ENCODE measurements at places on chromosomes 4 and X.

DNA sequence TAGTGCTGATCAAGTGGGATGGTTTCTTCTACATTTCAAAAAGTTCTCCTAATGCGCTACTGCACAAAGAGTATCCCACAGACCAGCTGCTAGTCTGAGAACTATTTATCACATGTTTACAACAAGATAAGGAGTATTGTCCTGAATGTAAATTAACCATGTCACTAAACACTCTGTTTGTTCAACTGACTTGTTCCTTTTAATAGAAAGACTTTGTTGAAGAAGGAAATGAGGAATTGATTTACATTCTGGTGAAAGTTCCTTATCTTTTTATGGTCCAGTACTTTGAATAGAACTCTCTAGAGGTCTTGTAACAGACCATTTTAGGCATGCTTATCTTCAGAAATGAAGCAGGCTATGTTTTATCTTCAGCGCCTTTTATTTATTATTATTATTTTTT is 67.3 kb upstream of the IL13RA1 start:
- no peak for DNase-seq

DNA sequence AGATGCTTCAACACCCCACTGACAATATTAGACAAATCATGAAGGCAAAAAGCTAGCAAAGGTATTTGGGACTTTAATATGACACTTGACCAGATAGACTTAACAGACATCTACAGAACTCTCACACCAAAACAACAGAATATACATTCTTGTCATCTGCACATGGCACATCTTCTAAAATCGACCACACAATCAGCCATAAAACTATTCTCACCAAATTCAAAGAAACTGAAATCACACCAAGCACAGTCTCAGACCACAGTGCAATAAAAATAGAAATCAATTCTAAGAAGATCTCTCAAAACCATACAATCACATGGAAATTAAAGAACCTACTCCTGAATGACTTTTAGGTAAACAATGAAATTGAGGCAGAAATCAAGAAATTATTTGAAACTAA is 340.8 kb downstream of the PPP1R2C start:
- no peak for DNase-seq

GRCh38 chr4:67727124-67727850 is 26.3 kb upstream of the UBA6 start:
- no peak for DNase-seq

- DNase-seq, result no peak
These were observed 78.8 kb downstream of the PDGFC start for GRCh38 chr4:156892805-156893204.

- no peak for DNase-seq
These were observed 150.4 kb downstream of the SOWAHB start for GRCh38 chr4:76747563-76747962.

DNA sequence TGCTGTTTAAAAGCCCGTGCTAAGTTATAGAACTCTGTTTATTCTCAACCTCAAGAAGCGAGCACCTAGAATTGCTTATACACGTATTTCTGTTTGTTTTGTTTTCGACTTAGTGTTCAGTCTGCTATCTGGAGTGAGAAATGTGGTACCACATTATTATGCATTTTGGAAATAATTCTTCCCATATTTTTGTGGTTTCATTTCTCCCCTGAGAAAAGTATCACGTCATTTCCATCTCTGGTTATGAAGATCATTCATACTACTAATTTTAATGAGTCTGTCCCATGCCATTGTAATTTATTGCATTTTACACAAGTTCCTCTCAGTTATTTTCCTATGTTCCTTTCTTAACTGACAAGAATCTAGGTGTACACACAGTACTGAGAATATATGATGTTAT is 186.0 kb downstream of the DCHS2 start:
- DNase-seq, result no peak

DNA sequence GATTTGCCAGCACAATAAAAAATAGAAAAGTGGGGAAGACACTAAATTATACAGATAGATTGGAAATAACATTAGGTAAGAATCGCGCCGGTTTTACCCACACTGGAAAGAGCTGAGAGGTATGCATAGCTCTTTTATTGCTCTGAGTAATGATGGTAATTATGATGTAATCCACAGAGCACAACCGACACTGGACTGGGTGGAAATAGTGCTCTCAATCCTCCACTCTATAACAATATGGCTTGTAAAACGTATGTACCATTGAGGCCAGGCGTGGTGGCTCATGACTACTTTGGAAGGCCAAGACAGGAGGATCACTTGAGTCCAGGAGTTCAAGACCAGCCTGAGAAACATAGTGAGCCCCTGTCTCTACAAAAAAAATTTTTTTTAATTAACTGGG is 104.3 kb upstream of the RAPGEF2 start:
- DNase-seq, result no peak

DNA sequence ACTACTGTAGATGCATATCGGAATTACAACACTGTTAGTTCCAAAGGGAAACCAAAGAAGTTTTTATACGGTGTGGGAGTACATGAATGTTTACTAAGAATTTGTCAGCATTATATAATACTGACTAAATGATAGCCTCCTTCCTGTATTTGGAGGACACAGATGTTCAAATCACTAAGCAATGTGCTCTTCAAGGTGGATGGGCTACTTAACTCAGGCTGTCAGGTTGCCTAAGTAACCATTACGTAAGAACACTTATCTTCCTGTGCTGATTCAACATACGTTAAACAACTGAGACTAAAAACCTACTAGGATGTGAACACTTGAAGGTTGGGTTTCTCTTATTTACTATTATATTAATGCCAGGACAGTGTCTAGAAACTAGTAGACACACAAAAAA is 81.9 kb upstream of the HPGD start:
- no peak for DNase-seq

GRCh38 chr4:115126491-115126890 is 13.1 kb upstream of the NDST4 start:
- no peak for DNase-seq

DNA sequence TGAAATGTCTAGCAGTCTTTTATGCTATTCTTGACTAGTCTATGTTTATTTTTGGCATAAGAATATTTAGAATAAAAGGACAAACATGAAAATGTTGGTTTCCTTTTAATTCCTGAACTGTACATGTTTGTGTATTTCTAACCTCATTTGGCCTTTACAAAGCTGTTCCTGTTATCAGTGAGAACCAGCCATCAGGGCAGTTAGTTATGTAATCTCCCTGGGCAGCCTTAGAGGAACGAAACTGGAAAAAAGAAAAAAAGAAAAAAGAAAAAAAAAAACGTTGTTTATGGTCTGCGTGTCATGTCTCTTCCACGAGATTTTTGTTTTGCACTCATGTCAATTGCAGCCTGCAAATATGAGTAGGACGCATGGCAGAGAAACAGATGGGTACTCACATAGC is 193.7 kb downstream of the MAGEB5 start:
- no peak for DNase-seq

GRCh38 chrX:127085939-127086338 is 266.4 kb downstream of the PRR32 start:
- no peak for DNase-seq

DNA sequence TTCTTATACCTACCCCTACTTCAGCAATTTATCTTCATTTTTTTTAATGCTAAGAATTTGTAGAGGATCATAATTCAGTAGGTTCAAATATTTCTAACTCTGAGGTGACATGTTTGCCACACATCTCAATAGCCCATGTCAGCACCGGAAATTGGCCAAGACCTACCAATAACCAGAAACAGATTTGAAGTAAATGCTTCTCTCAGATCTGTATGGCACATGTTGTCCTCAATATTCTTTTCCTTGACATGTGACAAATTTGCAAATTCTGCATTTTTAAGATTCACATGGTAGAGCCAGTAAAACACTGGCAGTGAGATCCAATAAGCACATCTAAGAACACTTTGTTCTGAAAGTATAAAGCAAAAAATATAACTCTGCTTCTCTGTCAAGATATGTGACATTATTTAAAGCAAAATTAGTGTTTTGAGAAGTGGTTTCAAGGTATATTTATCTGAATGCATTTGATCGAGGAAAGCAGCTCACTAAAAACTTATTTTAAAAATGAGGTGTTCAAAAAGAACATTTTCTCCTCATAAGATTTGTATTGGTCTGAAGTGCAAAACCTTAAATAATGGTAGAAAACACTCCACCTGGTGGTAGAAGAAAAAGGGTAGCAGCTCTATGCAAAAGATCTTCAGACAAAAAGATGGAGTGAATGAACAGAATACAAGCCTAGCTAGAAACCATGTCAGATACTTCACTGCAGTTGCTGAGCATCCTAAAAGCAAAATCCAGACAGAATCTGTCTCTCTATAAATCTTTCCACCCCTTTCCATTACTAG is 513.8 kb upstream of the FAM241A start:
- no peak for DNase-seq

GRCh38 chr4:156870131-156870530 is 101.5 kb downstream of the PDGFC start:
- no peak for DNase-seq

DNA sequence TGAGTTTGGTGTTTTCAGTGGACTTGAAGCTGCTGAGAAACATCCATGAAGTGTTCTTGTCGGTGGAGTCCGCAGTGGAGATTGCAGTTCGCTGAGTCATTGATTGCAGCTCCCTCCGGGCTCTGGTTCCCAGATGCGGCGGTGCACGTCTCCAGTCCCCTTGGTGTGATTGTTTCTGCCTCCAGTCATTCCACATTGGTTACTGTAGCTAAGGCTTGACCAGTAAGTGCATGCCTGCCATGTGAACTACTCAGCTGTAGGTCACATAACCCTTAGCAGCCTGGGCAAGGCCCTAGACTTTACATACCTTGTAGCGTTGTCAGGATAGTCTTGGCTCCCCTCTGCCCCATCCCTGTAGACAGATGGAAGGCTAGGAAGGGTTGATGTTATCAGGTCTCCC is 53.8 kb upstream of the CLCN4 start:
- DNase-seq, result no peak

DNA sequence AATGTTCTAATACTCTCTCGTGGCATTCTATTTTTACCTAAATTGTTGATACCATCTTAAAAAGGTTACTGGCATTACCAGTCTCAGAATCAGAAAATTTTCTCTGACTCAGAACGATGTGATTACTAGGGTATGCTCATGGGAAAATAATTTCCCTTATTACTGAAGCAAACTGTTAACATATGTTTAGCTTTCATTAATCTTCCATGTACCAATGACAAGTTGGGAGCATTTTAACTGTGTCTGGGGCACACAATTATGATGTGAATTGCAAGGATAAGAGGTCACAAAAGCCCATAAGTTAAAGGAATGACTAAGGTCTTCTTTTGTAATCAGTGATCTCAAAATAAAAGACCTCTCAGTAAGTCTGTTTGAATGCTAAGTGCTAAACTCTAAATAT is 1254.6 kb downstream of the PCDH18 start:
- DNase-seq, result no peak

DNA sequence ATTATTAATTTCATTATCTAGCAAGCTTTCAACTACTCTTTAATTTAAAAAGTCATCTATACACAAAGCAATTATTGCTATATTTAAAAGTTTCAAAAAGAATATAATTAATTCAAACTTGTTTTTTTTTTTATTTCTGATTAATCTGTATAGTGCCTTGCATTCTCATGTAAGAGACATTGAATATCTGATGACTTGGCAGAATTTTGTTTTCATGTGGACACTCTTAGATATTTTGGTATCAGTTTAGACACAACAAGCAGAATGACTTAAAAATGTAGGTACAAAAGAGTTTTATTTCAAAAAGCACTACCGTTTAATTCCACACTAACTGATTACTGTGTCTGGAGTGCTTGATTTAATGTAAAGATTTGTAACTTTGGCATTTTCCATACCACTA is 1129.6 kb downstream of the PDHA2 start:
- no peak for DNase-seq

- DNase-seq, result no peak
These were observed 22.6 kb downstream of the PLS3 start for GRCh38 chrX:115583496-115584004.

DNA sequence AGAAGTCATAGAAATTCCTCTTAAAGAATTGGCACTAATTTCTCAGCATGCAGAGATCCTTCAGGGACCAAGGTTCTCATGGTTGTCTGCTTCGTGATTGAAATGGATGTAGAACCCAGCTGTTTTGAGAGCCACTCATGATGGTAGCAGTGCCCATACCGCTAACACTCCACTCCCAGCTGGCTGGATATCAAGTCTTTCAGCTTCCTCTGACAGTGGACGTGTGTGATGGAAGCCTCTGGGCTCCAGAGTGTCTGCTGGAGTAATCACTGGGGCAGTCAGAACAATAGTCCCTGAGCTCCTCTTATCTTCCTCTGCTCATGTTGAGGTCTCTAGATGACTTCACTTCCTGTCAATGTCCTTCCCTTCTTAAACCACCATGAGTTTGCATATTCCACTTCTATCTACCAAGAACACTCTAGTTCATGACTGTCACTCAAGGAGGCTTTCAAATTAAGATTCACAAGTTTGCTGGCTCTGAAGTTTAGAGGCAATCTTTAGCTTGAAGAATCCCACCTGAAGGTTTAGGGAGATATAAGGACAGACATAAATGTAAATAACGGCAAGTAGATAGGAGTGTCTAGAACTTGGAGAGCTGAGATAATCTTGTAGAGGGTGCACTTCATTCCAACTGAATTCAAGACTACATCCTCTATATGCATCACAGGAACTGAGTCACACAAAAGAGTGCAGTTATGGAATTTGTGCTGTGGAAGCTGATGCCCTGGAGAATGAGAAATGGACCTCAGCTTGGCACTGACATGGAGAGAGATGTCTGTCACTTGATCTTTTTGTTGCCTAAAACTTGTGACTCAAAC is 64.5 kb upstream of the WDR1 start:
- no peak for DNase-seq
